Epithelial cell of proximal tubule (primary cell): ENCODE measurements at places on chromosomes 2 and 18.

DNA sequence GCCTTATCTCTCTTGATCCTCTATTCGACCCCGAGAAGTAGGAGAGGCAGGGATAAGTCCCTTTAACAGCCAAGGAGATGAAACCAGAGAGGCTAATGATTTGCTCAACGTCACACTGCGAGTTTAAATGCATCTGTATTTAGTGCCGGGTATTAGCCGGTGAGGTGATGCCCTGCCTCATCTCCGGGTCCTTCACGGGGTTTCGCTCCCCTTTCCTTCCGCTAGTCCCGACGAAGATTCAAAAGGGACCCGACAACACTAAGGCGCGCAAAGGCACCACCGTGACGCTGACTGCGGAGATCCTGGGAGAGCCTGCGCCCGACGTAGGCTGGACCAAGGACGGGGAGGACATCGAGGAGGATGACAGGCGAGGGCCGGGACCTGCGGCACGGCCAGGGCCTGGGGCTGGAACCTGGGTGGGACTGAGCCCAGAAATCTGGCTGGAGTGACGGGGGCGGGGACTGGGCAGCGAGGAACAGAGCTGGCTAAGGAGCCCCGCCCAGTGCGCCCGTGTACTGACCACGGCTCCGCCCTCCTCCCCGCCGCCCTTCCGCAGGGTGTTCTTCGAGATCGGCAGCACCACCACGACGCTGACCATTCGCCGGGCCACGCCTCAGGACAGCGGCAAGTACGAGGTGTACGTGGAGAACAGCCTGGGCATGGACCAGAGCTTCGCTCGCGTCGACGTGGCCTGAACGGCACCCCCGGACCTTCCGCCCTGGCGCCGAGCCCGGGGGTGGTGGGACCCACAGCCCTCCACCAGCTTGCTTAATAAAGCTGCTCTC lies 1.0 kb upstream of the GMPPA start:
- DNase-seq: no peak

DNA sequence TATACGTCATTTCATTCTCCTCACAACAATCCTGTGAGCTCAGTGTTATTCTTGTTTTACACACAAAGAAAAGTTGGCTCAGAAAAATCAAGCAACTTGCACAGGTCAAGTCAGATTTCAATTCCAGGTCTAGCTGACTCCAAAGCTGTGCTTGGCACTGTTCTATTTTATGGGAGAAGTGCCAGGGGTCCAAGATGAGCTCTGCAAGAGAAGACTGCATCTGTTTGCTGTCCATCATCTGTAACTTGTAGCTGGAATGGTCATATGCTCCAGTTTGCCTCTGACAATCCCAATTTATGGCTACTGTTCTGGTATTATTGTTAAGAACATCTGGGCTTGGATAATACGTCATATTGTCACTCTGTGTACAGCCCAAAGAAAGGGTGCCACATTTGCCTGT lies 28.9 kb downstream of the KCNF1 start:
- DNase-seq: no peak

DNA sequence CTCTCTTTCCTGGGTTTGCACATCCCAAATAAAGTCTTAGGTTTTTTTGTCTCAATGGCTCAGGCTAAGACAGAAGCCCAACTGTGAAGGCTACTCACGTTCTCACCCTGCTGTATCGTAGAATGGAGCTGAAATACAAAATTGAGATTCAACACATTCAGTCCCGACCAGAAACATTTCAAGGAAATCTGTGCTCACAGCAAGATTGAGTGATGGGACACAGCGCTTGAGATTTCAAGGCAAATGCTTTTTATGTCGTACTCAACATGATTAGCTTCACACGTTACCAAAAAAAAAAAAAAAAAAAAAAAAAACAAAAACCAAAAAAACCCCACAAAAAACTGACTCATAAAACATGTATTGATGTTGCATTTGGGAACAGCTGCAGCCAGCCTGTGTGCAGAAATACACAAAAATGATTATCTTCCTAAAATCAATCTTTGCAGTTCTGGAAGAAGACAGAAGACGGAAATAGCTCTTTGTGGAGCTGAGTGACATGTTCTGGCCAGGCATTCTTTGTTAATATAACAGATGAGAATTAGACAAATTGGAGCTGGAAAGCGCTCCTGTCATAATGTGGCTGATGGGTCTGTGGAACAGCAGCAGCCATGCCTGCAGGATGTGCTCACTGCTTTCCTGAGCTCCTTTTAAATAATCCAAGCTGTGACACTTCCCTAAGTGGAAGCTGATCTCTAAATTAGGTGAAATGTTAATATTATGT lies 453.2 kb downstream of the LPIN1 start:
- DNase-seq: no peak

GRCh38 chr2:39524061-39524460 lies 87.0 kb upstream of the MAP4K3 start:
- DNase-seq: no peak

GRCh38 chr2:230582851-230583283 lies 129.8 kb upstream of the CAB39 start:
- DNase-seq: no peak

GRCh38 chr18:70496353-70497294 lies 207.8 kb downstream of the SOCS6 start:
- no peak for DNase-seq

- DNase-seq: no peak
Measured at GRCh38 chr2:120206022-120206581, 17.1 kb downstream of the TMEM185B start.

DNA sequence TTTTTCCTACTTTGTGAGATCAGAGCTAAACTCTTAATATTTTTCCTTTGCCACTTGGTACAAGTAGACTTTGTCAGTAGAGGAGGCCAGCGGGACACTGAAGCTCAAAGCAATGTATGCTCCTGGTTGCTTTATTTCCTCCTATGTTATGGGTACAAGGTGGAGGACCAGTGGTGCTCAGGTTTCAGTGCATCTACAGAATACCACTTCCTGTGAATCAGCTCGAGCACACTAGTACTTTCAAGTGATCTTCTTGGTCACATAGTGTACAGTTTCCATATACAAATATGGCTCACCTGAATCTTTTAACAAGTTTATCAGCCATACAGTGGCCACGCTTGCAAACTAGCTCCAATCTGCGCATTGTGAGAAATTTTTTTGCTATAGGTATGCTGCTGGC lies 1674.8 kb upstream of the TMEFF2 start:
- no peak for DNase-seq

DNA sequence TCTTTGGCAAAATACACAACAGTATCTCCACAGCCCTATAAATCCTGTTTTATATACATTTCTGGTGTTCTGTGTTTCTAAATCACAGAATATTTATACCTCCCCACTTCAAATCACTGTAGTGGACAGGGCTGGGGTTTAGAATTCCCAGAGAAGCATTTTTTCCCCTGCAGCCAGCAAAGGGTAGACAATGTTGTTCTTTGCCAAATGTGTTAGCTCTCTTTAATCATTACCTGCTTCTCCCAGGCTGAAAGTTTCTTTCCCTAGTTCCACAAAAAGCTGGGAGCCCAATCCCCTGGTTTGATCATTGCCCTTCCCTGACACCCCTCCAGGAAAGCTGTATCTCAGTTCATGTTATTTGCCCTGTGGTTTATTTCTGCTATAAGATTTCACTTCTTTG lies 520.0 kb upstream of the SPHKAP start:
- no peak for DNase-seq

- peak; percentile 4 for DNase-seq
Measured at GRCh38 chr2:199602271-199602895, 144.6 kb upstream of the SATB2 start.

DNA sequence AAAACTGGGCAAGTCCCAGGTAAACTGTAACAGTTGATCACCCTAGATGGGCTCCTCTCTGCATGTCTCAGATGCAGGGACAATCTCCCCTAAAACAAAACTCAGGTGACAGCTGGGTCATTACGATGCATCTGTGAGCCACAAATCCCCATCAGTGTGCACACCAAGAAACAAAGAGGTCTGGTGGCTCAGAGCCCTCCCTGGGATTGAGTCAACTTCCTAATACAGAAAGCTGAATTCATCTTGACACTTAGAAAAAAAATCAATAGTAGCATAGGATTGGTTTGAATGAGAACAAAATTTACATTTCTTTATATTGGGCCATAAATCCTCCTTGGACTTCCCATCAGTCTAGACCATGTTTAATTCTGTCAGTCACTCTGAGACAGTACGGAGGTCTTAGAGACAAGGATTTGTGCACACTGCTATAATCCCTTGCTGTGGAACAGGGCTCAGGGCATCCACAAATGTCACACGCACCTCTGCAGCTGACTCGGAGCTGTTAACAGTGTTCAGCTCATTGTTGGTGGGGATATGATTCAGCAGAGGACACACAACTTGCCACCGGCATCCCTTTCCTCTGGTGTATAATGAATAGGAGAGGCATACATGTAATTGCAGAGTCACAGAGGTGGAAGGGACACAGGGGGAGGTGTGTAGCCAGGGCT lies 44.5 kb upstream of the DAPL1 start:
- DNase-seq: no peak

DNA sequence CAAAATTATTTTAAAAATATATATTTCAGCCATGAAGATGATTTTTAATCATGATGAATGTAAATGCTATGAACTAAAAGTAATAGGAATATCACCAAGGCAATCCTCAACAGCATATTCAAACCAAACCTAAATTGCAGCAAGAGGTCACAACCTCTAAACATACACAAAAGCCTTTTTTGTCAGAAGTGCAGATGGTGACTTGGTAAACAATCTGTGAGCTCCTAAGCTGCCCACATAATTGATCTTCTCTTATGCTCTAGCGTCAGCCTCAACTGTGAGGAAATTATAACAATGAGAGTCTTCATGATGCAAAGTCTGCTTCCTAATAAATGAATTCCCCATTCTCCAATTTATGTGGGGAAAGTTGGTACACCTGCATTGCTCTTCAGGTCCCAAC lies 113.2 kb downstream of the TSN start:
- DNase-seq: no peak

- DNase-seq: no peak
Measured at GRCh38 chr2:48845684-48846083, 90.2 kb upstream of the LHCGR start.

DNA sequence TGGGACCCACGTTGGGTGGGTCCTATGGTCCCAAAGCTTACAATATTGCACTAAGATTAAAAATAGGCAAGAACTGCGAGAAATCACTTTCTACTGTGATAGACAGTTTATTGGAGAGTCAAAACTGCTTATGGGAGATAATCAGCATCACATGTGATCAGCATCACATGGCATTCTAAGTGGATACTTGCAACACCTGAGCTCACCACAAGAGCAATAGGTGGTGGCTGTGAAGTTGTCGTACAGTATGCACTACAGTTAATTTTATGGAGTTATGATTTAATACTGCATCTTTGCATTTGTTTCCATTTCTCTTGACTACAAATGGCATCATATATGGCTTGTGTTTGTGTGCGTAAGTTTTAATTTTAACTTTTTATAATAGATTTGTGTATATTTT lies 11.6 kb downstream of the PNO1 start:
- no peak for DNase-seq

GRCh38 chr18:35938562-35938961 lies 33.9 kb upstream of the RMP24 start:
- no peak for DNase-seq

DNA sequence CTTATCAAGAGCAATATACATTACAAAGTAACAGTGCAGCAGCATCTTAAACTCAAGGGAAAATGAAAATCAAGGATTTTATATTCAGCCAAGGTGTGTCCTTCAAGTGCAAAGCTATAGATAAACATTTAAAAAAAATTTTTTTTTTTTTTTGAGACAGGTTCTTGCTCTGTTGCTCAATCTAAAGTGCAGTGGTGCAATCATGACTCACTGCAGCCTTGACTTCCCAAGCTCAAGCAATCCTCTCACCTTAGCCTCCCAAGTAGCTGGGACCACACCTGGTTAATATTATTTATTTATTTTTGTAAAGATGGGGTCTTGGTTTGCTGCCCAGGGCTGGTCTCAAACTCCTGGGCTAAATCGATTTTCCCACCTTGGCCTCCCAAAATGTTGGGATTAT lies 9.0 kb downstream of the CDKL4 start:
- DNase-seq: no peak

DNA sequence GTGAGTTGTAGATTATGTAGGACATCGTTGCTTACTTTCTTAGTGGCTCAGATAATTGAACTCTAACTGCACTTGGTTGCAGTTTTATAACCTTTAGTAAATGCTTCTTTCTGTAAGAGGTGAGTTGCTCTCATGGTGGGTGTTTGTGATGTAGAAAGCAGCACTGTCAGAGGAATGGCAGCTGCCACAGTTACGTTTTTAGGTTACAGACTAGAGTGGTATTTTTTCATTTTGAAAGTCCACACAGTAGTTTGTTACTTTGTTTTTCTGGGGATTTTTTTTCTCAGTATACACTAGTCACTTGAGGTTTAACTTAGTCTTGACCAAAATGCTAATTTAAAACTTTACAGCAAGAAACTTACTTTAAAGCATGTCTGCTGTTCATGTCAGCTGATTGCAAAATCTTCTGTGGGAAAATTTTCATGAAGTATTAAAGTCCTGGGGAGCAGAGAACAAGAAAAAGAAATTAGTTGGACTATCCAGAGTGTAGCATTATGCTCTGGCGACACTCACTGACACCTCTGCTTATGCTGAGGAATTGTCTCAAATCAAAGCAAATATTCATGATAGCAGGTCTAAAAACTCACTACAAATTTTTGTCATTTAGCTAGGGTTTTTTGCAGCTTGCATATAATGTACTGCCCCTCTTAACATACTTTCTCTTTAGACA lies 14.8 kb downstream of the AFTPH start:
- no peak for DNase-seq

GRCh38 chr18:8177330-8178016 lies 431.8 kb upstream of the RAB12 start:
- DNase-seq: peak; percentile 64

DNA sequence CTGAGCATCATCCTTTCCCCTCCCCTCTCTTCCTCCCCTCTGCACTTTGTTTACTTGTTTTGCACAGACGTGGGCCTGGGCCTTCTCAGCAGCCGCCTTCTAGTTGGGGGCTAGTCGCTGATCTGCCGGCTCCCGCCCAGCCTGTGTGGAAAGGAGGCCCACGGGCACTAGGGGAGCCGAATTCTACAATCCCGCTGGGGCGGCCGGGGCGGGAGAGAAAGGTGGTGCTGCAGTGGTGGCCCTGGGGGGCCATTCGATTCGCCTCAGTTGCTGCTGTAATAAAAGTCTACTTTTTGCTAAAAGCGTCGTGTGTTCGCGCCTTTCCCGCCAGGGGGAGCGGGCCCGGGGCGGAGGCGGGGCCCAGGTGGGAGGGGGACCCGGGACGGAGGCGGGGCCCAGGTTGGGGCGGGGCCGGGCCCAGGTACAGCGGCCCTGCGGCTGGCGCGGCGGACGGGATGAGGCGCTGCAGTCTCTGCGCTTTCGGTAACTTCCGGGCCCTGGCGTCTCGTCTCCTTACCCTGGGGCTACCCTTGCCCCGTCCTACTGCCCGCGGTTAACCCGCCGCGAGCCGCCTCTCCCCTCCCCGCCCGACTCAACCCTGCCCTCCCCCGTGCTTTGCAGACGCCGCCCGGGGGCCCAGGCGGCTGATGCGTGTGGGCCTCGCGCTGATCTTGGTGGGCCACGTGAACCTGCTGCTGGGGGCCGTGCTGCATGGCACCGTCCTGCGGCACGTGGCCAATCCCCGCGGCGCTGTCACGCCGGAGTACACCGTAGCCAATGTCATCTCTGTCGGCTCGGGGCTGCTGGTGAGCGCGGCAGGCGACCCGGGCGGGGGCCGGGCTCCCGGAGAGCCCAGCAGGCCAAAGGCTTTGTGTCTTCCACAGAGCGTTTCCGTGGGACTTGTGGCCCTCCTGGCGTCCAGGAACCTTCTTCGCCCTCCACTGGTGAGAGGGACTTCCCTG lies at the start of gene KRTCAP3:
KRTCAP3 (plus strand) TSS at position 424 of the 962 bp plus-strand sequence; CDS start at position 456, 32 bp downstream.
- DNase-seq: no peak

GRCh38 chr2:80579756-80580155 lies 275.2 kb upstream of the LRRTM1 start:
- DNase-seq: no peak
